ENCODE measurements at places on chromosomes 6 and 20.

- no peak for DNase-seq
Observed at GRCh38 chr6:44859901-44860410, 468.2 kb upstream of the RUNX2 start.

DNA sequence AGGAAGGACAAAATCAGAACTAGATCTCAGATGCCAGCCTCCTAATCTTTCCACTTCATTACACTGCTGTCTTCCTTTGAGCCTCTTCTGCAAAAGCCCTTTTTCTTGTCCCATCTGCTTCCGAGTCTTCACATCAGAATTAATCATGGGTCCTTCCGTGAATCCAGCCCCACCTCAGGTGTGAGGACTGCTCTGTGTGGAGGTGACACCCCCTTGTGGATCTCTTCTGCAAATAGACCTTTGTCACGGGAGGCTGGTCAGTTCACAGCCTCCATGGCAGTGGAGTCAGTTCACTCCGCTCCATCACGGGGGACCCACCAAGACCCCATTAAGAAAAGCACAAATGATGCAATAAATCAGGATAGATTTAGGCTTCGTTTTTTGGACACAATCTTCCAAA lies 171.1 kb downstream of the ADAT2 start:
- DNase-seq = no peak

DNA sequence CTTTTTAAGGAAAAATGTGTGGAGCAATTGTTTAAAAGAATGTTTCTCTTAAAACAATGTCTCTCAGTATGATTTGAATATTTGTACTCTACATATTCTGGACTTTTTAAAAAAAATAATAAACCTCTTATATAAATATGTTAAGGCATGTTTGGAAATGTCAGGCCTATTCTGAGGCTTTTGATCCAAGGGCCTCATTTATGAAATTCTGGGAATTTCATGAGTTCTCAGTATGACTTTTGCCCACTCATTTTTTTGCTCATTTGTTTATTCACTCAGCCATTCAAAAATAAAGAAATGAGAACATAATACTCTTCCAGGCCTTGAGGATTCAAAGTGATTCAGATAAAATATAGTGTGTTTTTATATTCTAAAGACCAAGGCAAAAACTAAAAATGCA lies 60.4 kb downstream of the DOK5 start:
- DNase-seq = no peak

- DNase-seq = no peak
Observed at GRCh38 chr6:23343610-23344306, 774.4 kb downstream of the HDGFL1 start.

DNA sequence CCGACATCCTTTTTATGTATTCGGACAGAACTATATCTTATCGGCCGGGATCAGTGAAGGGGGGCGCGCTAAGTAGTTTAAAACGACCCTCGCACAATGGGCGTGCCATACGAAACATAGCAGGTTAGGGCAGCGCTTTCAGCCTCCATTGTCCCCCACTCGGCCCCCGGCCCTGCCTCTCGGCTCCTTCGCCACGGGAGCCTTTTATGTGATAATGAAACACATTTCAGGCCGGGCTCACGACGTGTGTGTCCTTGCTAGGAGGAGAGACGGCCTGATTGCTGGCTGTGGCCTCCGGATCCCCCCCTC lies 5.3 kb downstream of the FOXA2 start:
- DNase-seq = no peak
